ENCODE measurements at places on chromosomes 7 and 10.

DNA sequence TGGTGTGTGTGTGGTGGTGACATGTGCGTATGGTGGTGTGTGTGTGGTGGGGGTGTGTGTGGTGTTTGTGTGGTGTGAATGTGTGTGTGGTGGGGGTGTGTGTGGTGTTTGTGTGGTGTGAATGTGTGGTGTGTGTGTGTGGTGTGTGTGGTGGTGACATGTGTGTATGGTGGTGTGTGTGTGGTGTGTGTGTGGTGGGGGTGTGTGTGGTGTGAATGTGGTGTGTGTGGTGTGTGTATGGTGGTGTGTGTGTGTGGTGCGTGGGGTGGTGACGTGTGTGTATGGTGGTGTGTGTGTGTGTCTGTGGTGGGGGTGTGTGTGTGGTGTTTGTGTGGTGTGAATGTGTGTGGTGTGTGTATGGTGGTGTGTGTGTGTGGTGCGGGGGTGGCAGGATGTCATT lies 453.1 kb downstream of the DNAJB6 start:
- DNase-seq, result no peak

- DNase-seq, result no peak
These were observed 550.3 kb downstream of the GRM8 start for GRCh38 chr7:126702242-126703016.

DNA sequence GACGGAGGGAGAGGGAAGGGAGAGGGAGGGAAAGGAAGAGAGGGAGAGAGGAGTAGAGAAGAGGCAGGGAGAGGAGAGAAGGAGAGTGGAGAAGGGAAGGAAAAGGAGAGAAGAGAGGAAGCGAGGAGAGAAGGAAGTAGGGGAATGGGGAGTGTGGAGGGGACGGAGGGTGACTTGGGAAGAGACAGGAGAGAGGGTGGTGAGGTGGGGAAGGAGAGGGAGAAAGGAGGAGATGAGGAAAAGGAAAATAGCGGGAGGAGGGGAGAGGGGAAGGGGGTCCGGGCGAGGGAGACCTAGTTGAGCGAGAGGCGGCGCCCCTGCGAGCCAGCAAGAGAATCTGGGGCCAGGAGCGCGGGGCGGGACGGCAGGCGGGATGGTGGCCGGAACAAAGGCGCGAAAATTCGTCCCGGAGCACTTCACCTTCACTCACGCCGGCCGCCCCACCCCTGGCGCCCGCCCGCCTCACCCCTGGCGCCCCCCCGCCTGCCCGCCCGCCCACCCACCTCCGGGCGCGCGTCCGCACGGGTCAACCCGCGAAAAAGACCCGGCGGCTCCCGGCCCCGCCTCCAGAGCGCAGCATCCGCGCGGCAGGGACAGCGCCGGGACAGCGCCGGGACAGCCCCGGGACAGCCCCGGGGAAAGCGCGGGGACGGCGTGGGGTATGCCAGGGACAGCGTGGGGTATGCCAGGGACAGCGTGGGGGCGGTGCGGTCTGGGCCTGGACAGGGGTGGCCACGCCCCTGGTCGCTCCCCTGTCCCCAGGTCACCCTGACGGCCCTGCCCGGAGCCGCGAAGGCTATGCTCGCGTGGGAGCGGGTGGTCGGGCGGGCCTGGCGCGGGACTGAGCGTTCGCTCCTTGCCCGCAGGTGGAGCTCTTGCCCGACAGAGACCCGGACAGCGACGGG lies 4.2 kb downstream of the VSTM2A start:
- no peak for DNase-seq

- no peak for DNase-seq
These were observed 47.4 kb downstream of the PPP1R17 start for GRCh38 chr7:31734456-31734855.

GRCh38 chr10:84204122-84204521 lies 9.8 kb downstream of the CDHR1 start:
- DNase-seq, result no peak

DNA sequence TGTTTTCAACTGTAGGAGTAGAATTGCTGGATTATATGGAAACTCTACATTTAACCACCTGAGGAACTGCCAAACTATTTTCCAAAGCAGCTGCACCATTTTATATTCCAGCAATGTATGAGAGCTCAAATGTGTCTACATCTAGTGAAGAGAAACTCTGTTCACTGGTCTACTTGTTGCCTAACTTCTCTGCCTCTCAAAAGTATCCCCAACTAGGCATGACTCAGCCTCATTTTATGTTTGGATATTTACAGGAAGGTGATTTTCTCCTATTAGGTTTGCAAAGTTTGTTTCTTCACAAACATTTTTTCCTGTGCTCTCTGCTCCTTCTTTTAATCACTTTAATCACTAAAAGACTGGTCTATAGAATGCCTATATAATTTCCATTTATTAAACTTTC lies 37.1 kb upstream of the SRI start:
- DNase-seq, result no peak

DNA sequence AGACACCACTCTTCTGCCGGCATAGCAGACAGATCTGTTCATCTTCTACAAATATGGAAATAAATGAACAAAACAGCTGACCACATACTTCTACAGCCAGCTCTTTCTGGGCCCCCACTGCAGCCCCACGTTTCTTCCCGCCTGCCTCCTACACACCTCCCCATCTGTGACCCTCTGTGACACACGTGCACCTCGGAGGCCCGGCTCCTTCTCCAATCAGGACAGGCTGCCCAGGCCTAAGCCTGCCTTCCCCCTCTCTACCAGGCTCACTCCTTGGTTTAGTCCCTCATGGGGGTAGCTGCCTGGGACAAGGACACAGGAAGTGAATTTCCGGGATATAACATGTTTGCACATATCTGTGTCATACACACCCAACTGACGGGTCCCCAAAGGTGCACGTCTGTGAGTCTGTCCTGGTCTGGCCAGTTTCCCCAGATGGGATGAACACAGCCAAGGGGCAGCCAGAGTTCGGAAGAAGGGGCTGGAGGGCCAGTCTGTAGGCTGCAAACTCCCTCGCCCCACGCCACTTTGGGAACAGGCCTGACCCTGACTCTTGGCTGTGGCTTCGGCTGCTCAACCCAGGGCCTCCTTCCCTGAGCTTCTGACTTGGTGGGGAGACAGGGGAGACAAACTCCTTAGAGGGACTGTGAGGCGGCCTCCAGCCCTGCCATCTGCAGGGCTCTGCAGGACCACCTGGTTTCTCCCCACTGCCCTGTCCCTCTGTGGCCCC lies 30.3 kb downstream of the PITRM1 start:
- no peak for DNase-seq

DNA sequence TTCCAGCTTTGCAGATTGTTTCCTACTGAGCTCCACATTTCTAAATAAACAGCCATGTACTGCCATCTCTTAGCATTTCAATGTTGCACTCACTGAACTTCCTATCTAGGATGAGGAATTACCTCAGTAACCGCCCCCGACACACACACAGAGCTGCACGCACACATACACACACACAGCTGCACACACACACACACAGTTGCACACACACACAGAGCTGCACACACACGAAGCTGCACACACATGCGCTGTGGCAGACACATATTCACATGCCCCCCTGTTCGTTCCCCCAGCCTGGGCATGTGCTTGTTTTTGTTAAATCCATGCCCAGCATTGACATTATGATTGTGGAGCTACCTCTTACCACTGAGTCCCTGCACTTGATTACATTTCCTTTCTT lies 39.6 kb upstream of the CNPY1 start:
- no peak for DNase-seq

- no peak for DNase-seq
These were observed 18.3 kb upstream of the RALA start for GRCh38 chr7:39605087-39605486.

DNA sequence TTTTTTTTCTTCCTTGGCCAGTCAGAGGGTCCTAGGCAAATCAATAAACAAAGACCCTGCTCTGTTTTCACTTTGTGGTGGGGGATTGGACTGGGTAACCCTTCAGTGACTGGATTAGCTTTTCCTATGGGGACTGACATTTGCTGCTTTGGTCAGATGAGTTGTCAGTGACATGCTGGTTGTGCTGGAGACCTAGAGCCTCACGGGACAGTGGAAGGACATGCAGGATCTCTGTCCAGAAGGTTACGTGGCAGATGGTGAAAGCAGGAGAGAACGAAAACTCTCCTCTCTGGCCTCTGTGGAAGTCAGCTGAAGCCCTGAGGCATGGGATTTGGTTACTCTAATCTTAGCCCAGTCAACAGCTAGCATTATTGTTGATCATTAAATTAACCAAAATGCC lies 90.0 kb upstream of the BMPER start:
- no peak for DNase-seq

DNA sequence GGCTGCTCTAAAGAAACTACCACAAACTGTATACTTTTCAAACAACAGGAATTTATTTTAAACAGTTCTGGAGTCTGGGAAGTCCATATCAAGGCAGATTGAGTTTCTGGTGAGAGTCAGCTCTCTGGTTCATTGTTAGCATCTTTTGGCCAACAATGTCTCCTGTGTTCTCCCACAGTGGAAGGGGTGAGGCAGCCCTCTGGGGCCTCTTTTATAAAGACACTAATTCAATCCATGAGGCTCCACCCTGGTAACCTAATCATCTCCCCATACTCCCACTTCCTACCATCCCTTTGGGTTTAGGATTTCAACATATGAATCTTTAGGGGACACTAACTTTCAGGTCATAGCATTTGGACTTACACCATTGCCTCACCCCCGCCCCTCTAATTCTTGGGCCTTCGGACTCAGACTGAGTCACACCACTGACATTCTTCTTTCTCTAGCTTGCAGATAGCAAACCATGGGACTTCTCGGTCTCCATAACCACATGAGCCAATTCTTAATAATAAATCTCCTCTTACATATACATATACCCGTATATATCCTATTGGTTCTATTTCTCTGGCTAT lies 64.3 kb upstream of the ANTXRL start:
- no peak for DNase-seq

- no peak for DNase-seq
These were observed 147.1 kb downstream of the LYZL1 start for GRCh38 chr10:29435809-29436501.

- no peak for DNase-seq
These were observed 67.1 kb downstream of the SHH start for GRCh38 chr7:155744971-155745683.

- DNase-seq, result no peak
These were observed 70.5 kb downstream of the RAPGEF5 start for GRCh38 chr7:22286436-22286835.

GRCh38 chr10:21744223-21744622 lies 210.2 kb downstream of the MLLT10 start:
- no peak for DNase-seq

- no peak for DNase-seq
These were observed 89.7 kb downstream of the GALNT11 start for GRCh38 chr7:152115021-152115718.

- DNase-seq, result no peak
These were observed 12.0 kb downstream of the FXYD4 start for GRCh38 chr10:43383204-43383971.

DNA sequence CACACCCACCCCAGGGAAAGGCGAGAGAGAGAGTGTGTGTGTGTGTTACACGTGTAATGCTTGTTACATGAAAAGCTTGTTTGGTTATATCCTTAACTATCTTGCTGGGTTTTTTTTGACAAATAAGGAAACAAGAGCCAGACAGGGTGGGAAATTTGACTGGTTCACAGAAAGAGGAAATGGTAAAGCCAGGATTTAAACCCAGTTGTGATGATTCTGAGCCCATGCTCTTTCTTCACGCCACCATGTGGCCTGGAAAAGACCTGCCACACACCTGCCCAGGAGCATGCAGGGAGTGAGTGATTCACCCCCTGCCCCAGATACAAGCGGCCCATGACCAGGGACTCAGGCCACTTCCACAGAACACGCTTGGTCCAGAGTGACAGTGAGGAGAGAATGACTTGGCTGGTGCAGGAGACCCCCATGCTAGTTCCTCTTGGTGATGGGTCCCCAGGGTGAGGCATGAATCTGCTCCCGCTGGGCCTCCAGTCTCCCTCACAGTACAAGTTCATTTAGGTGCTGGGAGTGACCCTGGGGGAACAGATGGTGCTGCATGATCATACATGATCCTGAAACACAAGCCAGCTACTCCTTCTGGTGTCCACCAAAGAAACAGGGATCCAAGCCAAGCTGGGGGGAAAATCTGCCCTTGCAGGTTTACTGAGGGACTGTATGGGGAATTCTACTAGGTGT lies 21.0 kb upstream of the EIF5AL1 start:
- DNase-seq, result no peak

DNA sequence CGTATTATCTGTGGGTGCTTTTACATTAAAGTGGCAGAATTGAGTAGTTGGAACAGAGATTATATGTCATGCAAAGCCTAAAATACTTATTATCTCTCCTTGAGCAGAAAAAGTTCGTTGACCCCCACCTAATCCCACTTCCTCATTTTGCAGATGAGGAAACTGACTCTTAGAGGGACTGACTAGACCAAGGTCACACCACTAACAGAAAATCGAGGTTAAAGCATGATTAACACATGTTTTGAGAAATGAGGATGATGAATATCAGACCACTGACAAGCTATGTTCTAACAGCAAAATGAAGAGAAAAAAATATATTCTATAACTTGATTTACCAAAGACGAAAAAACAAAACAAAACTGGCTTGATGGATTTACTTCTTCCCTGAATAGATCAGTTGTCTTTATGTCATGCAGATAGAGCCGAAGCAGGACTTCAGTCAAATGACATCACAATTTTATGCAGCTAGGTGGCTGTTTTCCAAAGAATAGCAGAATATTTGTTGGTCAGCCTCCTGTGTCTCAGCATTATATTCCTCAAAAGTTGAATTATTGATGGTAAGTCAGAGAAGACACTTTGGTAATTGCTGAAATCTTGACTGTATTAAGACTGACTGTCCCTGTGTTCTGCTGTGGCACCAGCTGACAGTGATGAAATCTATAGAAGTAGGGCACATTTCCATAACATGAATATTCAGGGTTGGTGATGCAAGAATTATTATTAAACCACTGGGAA lies 24.2 kb upstream of the SMIM30 start:
- no peak for DNase-seq

- DNase-seq, result no peak
These were observed 91.5 kb downstream of the LYZL2 start for GRCh38 chr10:30538086-30538485.

- DNase-seq, result no peak
These were observed 18.6 kb upstream of the HSPA12A start for GRCh38 chr10:116760919-116761318.

DNA sequence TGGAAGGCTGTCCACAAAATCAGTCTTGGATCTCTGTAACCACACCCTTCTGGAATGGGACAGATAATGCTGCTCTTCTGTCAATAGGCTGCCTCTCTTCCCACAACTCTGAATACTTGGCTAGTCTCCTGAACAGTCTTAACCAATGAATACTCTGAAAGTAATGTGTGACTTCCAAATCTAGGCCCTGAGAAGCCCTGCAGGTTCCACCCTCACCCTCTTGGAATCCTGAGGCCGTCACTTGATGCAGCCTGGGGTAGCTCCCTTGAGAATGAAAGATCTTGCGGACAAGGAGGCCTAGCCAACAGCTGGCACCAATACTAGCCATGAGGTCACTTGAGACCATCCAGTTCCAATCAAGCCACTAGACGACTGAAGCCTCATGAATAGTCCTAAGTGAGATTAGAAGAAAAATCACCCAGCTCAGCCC lies 109.2 kb downstream of the ARHGAP12 start:
- DNase-seq, result no peak
